IPS-NIHi11 (cell line): ENCODE measurements at places on chromosomes 11 and 22.

DNA sequence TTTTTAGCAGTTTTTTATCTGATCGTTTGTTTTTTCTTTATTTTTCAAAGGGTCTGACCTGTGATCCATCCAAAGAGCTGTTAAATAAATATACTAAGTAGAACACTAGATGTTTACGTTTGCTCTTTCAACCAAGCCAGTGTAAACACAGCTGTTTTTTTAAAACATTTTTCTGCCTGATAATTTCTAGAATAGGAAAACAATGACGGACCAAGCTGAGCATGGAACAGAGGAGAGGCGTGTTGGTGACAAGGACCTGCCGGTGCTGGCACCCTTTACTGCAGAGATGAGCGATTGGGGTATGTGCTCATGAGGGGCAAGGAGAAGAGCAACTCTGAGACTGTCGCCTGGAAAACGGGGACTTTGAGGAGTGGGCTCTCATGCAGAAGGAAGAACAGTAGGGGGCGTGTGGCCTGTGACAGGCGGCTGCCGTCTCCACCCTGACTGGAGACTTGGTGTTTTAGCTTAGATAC is 28.6 kb upstream of the PANX2 start:
- DNase-seq, result peak; percentile 64

- no peak for DNase-seq
Observed at GRCh38 chr11:62854825-62855570, 15.6 kb upstream of the WDR74 start.

DNA sequence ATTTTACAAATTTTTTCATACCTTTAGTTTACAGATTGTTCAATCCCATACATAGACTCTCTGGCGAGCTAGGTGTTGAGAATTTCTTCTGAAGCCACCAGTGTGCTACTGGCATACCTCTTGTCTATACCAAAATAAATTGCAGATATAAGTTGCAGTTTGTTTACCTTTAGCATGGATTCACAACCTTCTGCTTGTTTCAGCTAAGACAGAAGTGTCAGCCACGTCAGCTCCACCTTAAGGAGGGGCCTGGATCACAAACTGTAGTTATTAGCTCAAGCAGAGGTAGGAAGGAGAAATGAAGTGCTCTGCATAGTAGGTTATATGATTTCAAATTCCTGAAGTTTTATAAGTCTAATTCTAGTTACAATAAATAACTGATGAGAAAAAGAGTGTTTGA is at the start of gene NXPE4:
NXPE4 (minus strand) TSS at position 216 of the 400 bp plus-strand sequence. CDS start 1,027 bp downstream, outside the sequence.
- no peak for DNase-seq

DNA sequence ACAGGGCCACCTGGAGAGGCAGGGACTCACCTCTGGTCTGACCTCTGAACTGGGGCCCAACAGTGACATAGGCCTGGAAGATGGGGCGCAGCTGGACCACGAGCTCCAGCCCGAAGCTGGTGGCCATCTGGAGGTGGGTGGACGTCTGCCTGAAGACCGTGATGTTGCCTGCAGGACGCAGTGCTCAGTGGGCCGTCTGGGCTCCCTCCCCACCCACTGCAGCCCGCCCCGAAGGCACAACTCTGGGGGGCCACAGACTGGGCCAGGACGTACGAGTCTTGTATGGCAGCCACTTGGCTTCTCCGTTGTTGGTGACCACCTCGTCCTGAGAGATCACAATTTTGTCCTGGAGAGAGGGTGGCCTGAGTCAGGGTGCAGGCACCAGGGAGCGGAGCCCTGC is 7.9 kb downstream of the MUC6 start:
- no peak for DNase-seq

GRCh38 chr11:65503949-65504673 is 5.3 kb downstream of the MALAT1 start:
- no peak for DNase-seq

DNA sequence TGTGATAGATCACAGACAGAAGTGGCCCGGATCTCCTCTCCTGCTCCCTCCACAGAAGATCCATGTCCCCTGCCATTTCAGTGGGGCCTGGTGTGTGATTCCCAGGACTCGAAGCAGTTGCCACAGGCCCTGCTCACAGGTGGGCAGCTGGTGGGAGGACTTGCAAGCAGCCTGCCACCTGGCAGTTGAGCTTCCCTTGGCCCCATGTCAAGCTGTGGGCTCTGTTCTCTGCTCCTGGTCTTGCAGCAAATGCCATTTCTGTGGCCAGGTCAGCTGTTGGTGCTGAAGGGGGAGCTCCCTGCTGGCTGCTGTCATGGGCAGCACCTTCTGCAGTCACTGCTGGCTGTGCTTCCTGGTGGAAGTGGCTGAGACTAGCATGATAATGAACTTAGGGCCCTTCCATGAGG is 59.1 kb upstream of the SLC22A12 start:
- DNase-seq, result no peak

- DNase-seq, result no peak
Observed at GRCh38 chr11:116132273-116132978, 628.2 kb upstream of the CADM1 start.

GRCh38 chr11:45982656-45983470 is 60.4 kb downstream of the LARGE2 start:
- DNase-seq, result peak; percentile 81

DNA sequence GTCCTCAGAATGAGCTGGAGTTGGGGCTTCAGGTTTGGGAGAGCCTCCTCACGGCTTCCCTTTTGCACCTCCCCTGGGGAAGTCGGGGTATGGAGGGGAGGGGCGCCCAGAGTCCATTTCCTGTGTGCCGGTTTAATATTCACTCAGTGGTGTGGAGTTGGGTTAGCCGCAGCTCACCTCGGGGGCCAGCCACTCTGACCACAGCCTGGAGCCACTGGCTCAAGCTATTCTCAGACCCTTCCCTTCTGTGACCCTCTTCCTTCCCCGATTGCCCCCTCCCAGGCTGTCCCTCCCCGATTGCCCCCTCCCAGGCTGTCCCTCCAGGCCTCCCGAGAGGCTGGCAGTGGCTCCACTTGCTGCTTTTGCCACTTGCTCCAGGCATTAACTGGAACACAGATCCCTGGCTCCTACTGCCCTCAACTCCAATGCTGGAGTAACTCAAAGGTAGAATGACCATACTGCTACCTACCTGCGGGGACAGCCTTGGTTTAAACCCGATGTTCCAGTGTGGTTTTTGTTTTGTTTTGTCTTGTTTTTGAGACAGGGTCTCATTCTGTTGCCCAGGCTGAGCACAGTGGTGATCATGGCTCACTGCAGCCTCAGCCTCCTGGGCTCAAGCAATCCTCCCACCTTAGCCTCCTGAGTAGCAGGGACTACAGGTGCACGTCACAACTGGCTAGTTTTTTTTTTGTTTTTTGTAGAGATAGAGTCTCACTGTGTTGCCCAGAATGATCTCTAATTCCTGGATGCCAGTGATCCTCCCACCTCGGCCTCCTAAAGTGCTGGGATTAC is 29.3 kb downstream of the RPUSD4 start:
- DNase-seq, result no peak

- DNase-seq, result no peak
Observed at GRCh38 chr22:40661671-40662070, 17.6 kb upstream of the MCHR1 start.

DNA sequence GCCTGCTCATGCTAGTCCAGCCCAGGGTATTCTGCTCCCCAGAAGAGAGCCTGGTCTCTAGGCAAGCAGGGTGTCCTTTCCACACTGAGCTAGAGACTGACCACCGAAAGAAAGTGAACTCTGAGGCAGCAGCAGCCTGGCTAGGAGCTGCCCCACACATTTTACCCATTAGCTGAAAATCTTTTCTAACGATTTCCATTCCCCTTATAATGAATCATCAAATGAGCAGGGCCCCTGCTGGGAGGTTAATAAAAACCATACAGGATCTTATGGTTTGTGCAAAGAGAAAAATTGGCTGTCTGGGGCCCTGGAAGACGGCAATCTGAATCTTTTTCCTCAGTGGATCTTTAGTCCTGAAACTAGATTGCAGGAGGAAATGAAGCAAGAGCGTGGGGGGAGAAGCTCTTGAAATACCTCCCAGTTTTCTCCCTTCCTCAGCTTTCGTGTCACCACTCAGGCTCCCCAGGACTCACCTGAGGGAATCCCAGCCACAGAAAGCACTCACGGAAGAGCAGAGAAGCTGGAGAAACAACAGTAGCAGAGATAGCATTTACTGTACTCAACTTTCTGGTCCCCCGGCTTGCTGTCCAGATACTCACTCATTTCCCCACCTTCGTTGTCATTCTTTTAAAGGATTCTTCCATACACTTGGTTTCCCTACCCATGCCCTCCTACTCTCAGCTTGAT is 74.7 kb upstream of the CD44 start:
- DNase-seq, result no peak

- DNase-seq, result peak; percentile 44
Observed at GRCh38 chr11:75768909-75769771, 562 bp downstream of the DGAT2 start.

GRCh38 chr11:61732705-61733104 is 19.7 kb upstream of the MYRF start:
- no peak for DNase-seq

- no peak for DNase-seq
Observed at GRCh38 chr11:57903011-57903410, 120.7 kb upstream of the OR9Q1 start.

DNA sequence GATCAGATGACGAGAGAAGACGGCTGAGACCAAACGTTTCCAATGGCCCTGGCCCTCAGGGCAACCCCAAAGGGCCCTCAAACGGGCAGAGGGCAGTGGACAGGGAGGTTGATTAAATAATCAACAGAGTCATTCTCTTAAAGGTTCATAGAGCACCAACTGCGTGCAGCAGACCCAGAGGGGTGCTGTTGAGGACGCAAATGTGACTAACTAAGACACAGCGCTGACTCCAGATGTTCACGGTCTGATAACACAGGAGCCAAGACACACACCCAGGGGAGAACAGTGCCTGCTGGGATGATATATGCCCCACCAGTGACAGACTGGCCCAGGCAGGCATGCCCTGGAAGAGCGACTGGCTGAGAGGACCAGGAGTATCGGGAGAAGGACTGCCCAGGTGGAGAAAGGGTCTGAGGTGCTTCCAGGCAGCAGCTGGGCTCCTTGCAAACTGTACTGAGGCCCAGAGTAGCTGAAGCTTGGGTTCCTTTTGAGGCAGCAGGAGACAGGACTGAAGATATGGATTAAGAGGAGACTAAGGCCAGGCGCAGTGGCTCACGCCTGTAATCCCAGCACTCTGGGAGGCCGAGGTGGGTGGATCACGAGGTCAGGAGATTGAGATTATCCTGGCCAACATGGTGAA is 7.7 kb downstream of the VWCE start:
- no peak for DNase-seq

DNA sequence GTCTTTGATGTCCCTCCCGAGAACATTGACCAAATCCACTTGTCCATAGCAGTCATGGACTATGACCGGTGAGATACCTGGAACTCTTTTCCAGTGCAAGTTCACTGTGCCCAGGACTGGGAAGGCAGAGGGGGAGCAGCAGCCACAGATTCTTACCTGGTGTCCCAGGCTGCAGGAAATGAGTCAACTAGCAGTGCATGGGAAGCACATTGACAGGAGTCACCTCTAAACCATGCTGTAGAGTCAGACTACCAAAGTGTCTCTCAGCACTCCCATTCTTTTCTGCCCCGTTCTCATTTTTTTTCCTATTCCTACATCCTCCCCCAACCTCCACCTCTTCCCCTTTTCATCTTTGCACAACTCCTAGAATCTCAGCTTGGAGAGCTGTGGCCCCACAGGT is 67.2 kb upstream of the OLFML1 start:
- no peak for DNase-seq

DNA sequence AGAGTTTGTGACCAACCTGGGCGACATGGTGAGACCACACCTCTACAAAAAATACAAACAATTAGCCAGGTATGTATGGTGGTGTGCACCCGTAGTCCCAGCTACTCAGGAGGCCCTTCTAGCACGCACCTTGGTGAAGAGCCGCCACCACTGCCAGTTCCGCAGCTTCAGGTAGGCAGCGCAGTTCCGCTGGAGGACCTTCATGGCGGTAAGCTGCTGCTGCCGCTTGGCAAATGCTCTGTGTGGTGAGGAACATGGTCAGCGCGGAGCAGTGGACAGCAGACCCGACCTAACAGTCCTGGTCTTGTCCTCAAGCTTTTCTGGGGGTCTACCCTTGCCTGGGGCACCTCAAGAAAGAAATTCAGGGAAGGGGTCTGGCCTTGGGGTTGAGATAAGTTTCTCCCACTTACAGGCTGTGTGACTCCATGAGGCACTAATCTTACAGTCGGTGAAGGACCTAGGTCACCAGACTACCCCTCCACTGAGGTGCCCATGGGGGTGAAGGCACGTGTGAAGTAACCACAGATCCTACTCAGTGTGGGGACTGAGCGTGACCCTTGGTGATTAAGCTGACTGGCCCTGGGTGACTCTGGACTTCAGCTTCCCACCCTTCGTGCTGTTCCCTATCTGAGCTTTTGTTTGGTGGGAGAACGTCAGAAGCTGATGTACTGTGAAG is 49.6 kb downstream of the APOL1 start:
- no peak for DNase-seq

DNA sequence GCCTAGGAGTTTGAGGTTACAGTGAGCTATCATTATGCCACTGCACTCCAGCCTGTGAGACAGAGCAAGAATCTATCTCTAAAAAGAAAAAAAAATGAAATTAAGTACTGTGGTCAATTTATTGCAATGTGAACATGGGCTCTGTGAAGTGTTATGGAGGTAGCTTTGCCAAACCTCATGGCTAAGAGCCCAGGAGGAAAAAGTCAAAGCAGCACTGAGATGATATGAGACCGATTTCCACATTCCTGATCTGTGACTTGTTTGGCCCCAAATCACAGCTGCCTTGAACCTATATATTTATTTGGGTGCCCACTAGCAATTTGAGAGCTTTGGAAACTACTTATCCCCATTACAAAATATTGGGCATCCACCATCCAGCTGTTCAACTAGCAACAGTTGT is 29.8 kb upstream of the TMEM135 start:
- DNase-seq, result no peak
